Spinal cord (tissue), 10 donors: ENCODE measurements at places on chromosomes 7 and 10. TPM values are rescaled to one million over a fixed set of nuclear protein-coding genes. Genes with fewer than 3 reads are reported as not detected.

Gene EPO
- polyA plus RNA-seq: 0.44 TPM

DNA sequence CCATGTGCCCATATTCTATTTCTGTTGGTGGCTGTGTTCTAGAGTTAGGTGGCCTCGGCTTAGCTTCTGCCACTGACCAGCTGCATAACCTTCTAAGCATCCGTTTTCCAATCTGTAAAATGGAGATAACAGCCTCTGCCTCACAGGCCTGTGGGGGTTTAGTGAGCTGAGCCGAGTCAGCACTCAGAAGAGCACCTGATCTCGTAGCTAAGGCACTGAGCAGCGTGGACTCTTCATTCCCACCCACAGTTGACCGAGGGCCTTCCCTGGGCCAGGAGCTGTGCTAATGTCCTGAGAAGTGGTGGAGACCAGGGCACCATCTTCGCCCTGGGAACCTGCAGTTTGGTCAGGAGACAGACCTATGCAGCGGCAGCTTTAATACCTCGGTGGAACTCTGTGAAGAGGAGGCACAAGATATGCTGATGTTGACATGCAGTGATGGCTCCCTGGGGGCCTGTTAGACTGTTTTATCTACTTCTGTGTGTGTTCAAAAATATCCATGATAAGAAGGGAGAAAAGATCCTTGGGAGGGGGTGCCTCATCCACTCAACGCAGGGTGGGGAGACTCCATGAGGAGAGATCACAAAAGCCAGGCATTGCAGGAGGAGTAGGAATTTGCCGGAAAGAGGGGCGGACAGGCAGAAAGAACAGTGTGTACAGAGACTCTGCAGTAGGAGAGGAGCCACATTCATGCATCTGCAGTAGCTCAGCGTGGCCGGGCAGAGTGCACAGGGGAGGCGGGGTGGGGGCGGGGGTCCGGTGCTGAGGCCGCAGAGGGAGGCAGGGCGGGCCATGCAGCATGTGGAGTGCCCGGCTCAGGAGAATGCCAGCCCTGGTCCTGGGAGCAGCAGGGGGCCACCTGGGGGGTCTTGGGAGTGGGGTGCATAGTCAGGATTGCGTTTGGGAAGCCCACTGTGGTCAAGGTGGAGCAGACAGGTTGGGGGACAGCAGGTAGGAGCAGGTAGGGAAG is 136.8 kb downstream of the C10orf105 start:
- DNase-seq: peak; percentile 78

DNA sequence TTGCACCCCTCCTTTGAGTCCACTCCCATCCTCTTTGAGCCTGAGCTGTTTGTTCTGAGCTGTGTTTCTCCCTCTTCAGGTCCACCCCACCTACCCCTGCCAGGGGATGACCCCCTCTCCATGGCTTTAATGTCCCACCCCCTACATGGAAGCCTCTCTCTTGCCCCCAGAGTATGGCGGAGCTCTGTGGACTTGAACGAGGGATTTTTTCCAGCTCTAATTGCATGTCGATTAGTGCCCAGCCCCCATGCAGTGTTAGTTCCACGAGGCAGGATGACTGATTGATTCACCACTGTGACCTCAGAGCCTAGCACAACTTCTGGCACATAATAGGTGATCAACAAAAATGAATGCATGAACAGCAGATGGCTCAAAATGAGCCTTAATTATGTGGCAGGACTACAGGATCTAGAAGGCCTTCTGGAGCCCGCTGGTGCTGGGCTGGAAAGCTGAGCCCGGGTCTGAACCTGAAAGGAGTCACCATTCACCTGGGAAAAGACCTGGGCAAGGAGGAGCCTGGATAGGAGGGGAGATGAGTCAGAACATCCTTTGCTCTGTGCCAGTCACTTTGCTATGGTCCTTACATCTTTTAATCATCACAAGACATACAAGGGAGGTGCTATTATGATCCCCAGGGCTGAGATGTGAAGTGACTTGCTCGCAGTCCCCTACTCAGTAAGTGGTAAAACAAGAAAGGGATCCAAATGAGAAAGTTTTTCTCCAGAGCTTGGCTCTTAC is 17.1 kb upstream of the SLC18A2 start:
- DNase-seq: no peak

DNA sequence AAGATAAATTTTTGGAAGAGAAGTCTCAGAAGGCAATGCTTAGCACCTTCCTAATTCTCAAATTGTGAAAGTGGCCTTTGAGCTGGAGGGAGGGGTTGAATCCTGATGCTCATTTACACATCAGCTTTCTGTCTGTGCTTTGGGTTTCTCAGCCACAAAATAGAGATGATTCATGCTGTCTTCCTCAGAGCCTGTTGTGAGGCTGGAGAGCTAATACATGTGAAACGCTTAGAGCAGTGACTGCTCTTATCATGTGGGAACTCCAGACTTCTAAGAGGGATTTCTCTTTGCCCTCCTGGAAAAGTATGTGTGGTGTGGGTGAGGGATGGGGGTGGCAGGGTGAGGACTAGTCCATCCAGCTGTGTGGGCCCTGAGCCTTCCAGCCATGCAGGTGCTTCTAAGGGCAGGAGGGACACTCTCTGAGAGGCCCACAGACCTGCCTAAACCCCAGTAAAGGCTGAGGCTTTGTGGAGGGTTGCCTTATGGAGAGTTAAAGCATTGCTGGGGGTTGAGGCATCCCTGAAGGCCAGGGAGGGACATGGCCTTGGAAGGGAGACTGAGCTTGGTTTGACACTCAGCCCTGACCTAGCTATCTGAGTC is 4.8 kb upstream of the EVX1 start:
- no peak for DNase-seq

DNA sequence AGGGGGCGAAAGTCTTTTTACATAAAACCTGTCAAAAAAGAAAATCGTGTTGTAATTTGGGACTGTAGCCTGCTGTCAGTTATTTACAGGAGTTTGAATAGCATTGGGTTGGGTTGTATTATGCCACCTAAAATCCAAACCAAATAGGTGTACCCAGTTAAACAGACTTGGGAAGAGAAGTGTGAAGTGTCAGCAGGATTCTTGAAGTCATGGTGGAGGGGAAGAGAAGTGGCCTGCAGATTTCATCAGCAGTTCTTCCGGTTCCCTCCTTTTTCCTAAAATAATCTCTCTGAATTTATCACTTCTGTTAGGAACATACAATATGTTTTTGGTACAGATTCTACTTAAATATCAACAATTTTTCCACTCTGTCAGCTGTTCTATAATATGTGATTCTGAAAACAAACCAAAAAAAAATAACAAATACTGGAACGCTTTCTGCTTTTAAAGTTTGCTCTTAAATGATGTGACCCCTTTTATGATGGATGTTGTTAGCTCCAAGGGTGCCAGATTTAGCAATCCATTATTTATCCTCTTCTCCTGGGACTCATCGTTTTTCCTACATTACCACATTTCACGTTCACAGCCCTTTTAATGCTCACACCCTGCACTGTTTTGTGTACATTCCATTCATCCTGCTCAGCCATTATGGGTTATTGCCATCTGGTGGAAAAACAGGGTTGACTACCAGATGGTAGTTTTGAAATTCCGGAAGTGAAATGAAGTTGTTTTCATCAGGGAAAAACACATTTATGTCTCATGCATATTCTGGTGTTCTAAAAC is 18.7 kb upstream of the ARHGAP12 start:
- peak; percentile 93 for DNase-seq

DNA sequence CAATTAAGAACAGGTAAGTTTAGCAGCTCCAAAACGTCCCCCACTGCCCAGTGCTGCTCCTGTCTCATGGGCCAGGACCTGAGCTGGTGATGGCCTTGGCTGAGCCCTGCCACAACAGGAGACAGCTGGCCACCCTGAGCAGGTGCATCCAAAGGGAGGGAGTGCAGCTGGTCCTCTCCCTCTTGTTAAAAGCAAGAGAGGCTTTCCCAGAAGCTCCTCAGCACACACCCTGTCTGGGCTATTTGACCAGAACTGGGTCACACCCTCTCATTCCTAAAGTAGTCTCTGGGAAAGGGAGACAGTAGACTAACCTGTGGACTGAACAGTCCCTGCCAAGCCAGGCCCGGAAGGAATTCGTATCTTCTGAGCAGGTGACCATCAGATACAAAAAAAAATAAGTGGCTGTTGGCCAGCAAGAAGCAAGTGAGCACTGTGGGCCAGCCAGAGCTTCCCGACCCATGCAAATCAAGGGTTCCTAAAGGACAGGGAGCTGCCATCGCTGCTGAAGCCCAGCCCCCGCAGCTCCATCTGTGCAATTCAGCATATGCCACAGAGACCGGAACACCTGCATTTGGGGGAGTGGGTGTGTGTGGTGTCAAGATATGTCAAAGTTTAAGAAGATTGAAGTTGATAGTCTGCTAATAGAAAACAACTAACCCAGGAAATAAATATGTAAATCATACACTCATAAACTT is 2.1 kb upstream of the TMEM72 start:
- no peak for DNase-seq

DNA sequence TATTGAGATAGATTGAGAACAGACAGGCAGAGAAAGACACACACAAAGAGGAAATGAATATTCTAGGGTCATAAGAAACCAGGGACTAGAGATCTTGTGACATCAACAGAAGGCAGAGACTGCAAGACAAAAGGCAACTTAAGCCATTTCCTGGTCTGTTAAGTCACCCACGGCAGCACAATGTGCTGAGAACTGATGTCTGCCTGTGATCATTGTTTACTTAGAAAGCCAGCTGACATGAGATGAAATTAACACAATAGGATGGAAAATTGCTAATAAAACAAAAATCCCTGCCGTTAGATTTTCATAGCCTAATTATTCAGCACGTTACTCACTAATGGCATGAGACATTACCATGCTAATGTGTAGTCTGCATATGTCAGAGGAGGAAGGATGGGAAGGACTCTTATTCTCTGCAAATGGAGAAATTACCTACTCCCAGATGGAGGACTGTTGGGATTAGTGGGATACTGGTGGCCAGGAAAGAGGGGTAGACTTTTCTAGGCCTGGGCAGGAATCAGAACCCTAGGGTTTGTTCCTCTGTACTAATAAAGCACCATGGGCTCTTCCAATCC is 191.3 kb upstream of the PODXL start:
- peak; percentile 84 for DNase-seq
